ENCODE measurements at places on chromosomes 4 and X.

DNA sequence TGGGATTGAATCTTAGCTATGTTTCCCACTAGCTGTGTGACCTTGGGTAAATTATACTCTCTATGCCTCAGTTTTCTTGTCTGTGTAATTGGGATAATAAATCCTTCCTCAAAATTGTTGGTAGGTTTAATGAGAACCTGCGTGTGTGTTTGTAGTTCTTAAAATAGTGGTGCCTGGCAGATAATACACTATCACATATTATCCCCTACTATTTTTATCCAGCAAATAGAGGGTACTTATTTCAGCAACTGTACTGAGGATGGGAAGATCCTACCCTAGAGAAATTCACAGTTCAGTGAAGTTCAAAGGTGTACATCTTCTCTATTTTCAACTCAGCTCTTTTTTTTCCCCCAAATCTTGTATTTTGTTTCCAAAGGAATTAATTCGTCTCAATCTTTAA lies 17.2 kb downstream of the ABHD18 start:
- no peak for DNase-seq

- DNase-seq: no peak
Observed at GRCh38 chr4:11669156-11669555, 240.5 kb upstream of the HS3ST1 start.

GRCh38 chr4:96602661-96603060 lies 762.8 kb downstream of the PDHA2 start:
- no peak for DNase-seq

DNA sequence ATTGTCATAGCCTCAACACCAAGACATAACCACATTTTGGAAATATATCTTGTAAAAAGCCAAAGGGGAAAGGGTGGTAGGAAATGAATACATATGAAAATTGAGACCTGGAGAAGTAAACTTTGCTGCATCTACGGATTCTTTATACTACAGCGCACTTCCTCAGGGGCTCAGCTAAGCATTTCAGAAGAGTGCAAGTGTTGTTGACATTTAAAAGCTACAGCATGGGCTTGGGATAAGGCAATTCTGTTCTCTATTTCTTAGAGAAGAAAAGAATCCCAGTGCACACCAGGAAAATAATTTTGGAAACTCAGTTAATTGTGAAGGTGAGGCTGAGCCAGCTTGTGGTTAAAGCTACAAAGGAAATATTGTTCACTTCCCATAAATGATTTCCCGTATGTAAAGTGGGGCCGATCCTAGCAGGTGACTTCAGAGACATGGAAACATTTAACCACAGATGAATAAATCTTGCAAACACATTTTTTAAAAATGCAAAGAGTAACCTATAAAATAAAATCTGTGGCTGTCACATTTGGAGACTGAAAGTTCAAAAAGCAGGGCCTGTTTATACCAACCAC lies 12.6 kb upstream of the GBA3 start:
- no peak for DNase-seq

DNA sequence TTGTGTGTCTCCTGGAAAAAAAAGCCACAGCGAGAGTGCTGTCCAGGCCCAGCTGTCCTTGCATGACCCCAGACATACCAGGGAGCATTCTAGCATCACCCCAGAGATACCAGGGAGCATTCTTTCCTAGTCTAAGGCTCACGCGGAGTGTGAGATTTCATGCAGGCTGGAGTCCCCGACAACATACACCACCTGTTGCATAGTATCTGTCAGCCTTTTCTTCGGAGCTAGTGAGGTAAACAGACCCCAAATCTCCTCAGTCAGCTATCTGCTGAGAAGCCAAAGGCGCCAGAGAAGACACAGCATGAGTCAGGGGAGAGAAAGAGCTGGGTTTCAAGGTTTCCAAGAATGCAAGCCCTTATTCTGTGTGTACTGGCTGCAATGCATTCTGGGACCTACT lies 23.1 kb upstream of the ZXDA start:
- DNase-seq: no peak

GRCh38 chr4:104492183-104492771 lies 2.4 kb downstream of the CXXC4 start:
- DNase-seq: no peak

- DNase-seq: no peak
Observed at GRCh38 chr4:76426272-76426671, 5.3 kb upstream of the CCDC158 start.

GRCh38 chrX:28756647-28757046 lies 169.4 kb downstream of the IL1RAPL1 start:
- DNase-seq: no peak

GRCh38 chr4:115334736-115335411 lies 221.5 kb upstream of the NDST4 start:
- DNase-seq: no peak

- DNase-seq: no peak
Observed at GRCh38 chrX:37357436-37357835, 8.3 kb downstream of the PRRG1 start.
